ENCODE measurements at places on chromosomes 6 and 20.

DNA sequence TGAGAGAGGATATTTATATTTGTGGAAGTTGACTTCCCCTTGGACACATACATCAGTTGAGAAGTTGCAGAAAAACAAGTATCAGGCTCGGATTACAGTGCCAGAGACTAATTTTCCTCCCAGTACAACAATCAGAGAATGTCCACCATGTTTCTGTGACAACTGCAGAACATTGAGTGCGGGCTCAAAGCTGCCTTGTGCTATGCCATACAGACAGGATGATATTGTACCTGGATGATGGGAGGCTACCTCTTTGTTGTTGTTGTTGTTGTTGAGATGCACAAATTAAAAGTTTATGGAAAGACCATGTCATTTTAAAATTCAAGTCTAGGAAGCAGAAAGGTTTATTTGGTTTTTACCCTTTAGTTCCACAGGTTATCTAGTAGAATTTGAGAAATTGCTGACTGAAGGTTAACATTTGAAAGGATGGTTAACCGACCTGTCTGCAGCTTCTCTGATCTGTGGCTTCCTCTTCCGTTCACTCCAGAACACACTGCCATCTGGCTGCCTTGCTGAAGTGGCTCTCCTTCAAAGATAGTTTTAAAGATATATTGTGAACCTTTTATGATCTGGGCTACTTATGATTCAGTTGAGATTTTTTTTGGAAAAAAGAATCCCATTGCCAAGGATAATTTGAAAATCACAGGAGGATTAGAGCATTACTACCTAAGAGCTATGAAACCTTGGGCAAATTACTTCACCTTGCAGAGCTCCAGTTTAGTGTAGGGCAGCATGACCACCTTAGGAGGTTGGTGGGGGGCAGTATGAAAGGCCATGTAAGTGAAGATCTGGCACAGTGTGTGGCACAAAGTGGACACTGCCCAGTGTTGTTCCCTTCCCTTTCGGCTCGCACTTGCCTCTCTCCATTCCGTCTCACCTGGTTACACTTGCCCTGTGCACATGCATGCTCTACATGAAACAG is 15.9 kb downstream of the TMEM200A start:
- no peak for DNase-seq

DNA sequence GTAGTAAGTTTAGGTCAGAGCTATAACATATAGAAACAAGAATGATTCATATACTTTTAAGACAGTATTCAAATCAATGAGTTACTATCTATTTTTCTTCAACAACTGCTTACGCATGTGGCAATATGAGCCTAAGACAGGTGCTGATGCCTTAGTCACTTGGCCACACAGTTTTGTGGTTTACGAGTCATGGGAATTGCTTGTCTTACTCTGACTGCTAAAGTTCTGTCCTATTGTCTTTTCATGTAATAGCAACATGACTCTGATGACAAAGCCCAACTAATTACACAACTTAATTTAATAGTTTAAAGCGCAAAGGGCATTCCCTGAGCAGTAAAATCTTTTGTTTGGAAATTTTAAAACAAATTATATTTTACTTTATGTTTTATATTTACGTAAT is 159.3 kb upstream of the CENPW start:
- peak; percentile 70 for DNase-seq

GRCh38 chr6:90025523-90026061 is 131.3 kb downstream of the GJA10 start:
- peak; percentile 93 for DNase-seq

- no peak for DNase-seq
Measured at GRCh38 chr20:1422753-1423152, 29.9 kb upstream of the FKBP1A start.

DNA sequence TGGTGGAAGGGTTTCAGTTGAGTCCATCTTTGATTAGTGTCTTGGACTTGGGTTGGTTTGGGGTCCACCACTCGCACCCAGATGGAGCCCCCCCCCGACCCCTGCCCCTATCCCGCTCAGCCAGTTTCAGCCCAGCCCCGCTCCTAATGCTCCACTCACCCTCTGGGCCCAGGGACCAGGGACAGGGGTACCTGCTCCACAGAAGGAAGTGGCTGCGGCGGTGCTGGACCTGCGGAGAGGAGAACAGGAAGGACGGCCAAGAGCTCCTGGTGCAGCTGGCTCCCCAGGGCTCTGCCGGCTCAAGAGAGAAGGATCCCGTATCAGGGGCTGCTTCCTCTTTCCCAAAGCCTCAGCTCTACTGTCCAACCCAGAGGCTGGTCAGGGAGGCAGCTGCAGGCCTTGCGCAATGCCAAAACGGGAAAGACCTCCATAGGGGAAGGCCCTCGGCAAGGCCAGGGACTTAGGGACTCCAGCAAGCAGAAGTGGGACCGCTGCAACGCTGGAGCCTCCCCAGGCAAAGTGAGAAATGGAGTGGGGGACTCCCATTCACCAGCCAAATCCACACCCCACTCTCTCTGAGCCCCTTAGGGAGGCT is at the start of gene SIGLEC1:
TSS of gene SIGLEC1 (minus strand) at position 322 of the 595 bp plus-strand sequence. CDS start 5,472 bp downstream, outside the sequence.
- DNase-seq: no peak

DNA sequence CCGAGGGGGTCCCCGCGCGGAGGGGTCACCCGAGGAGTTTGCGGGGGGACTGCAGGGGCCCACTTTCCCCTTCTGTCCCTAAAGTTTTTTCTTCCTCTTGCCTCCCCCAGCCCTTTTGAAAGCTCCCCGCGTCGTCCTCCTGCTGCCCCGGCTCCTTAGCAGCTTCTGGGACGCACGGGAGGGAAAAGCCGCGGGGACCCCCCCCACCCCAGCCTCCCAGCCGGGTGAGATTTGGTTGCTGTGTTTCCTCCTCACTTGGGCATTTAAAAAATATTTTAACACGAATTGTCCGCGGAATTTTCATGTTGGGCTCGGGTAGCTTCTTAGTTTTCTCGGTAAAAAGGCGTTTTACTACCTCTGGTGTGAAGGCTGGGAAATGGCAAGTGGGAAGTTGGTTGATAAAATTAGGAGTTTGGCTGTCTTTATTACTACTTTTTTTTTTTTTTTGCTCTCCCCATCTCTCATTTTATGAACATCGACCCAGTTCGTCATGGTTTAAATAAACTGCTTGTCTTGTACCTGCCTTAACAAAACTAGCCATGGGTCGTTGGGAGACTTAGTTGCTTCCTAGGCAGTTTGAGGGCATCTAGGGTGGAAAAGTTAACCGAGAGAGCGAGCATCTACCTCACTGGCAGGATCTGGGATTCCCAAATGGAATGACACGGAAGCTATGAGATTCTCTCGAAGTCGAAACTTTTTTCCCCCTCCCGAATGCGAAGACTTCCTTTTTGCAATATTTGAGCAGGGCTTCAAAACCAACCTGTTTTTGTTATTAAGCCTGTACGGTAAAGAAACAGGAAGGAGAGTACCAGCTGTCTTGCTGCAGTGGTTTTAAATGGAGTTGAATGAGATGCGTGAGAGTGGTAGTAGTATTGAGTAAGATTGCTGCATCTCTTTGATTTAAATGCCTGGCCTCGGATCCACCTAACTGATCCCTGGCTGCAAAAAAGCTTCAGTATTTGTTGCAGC is 868 bp downstream of the NCOA3 start:
- peak; percentile 11 for DNase-seq

DNA sequence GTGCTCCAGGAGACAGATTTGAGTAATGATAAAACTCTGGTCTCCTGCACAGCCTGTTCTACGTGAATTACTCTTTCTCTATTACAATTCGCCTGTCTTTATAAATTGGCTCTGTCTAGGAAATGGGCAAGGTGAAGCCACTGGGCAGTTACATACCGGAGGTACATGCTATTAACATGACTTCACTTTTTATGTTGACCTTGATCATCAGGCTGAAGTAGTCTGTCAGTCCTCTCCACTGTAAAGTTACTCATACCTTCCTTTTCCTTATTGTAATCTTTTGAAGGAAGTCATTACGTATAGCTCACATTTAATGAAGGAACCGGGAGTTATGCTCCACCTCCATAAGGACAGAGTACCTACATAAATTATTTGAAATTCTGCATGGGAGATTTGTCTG is 19.9 kb upstream of the KHDC1 start:
- DNase-seq: no peak

DNA sequence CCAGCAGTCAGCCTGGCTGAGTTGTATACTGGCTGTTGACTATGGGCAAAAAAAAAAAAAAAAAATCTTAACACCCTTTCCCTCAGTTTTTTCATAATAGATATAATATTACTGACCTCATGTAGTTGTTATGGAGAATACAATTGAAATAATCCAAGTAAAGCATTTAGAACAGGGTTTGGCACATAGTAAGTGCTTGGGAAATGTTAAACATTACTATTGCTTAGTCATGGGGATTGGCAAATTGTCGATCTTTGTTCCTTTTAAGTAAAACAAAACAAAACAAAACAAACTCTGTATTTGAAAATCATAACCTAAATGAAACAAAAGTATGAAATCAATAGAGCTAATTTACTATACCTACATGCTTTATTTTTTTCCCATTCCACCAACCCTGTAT is 458.4 kb downstream of the GRIK2 start:
- no peak for DNase-seq

DNA sequence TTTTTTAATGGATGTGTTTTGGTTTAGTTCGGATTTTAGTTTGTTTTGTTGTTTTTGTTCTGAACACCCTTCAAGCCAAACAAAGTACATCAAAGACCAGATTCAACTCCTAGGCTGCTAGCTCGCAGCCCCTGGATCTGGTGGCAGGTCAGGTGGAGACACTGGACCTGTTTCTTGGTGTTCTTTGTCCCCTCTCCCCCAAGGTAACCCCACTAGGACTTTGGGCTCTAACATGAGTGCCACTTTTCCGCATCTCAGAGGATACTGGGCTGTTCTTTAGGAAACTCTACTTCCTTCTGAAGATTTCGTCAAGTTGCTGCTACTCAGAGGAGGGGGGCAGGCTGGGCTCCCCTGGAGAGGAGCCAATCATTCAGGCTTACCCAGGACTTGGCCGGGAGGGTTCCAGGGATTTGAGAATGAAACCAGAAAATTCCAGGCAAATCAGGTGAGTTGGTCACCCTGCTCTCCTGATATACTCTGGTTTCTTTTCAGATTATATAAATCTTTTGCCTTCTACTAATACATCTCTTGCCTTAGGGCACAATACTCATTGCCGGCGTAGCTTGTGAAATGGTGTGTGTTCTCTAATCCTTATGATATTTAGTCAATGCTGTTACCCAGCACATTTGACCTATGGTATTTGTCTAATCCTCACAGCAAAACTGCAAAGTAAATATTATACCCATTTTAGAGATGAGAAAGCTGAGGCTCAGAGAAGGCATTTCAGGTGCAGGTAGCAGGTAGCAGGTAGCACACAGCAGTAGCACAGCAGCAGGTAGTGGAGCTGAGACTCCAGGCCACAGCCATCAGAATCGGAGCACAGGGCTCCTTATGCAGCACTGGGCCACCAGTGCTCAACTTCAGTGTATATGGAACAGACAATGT is 291.6 kb downstream of the TSHZ2 start:
- no peak for DNase-seq

DNA sequence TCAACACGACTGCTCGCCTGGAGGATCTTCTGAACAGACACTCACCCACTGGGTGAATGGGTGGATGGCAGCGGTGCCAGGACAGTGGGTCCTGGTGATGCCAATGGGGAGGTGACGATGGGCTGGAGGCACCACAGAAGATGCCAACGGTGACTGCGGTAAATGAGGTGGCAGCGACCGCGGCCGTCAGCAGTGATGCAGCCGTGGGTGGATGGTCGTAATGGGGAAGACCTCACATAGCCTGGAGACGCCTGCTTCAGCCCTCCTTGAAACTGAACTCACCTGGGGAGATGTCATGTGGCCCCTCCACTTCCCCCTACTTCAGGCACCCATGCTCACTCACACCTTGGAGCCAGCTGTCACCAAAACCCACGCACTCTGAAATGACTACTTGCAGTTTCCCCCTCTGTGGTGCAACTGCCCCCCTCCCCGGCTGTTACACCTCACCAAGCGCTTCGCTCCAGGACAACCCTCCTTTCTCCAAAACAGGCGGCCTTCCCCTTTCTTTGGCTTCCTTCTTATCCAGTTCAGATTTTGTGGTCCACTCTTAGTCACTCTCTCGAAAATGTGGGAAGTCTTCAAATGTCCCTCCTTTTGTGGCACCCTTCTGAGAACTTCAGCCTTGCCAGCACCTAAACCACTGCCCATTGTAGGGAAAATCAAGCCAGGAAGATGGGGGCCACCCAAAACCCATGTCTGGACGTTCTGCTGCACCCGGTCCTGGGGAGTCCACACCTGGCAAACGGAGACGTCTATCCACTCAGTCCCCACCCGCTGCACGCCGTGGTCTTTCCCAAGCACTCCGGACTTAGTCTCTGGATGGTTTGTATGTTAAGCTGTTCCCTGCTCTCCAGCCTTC is 10.4 kb upstream of the ABHD16B start:
- DNase-seq: no peak

GRCh38 chr6:7680393-7681075 is 45.4 kb upstream of the BMP6 start:
- DNase-seq: no peak

DNA sequence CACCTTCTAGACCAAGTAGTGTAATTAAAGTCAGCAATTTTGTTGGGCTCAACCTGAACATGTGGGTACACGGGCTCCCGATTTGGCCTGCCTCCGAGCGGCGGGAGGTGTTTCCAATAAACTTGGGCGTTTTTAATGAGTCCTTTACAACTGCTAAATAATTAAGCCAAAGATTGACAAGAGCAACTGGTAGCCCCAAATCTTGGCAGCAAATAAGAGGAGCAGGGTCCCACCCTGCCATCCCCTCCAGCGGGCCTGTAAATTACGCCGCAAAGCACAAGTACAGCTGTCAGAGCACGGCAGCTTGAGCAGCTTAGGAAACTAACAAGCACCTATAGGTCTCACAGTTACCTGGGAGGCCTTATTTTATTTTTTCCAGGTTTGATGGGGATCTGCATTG is 217.1 kb downstream of the BMP7 start:
- DNase-seq: no peak

DNA sequence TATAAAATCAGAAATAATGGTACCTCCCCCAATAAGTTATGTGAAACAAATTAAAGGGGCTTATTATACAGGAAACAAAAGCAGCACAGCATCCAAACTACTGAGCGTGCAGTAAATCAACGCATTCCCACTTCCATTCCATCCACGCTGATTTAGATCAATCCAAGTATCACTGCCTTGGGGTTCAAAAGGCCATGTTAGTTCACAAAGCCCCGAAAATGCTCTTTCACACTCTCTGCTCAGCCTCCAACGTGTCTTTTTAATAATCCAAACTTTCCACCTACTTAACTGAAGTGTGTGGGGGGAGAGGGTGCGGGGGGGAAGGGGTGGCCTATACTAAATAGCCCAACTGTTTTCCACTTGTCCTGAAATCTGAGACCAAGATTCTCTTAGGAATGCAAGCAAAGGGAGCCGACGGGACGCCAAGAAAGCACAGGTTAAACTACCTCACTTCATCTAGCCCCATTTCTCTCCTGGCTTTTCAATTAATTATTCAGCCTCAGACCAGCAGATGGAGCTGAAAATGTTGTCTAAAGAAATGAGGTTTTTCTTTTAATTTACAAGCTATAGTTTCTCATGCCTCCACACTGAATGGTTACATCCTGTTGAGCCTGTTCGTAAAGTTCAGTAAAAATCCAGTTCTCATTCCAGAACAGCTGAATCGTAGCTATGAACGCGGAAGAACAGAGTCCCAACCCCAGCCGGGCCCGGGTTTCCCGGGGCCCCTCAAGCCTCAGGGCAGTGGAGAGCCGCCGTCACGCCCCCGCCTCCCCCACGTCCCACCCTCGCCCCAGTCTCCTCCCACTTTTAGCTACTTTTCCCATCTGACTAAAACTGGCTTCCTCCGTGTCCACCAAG is 1.0 kb upstream of the NXT1 start:
- peak; percentile 41 for DNase-seq

Data from fibroblast of skin of left quadriceps (primary cell).